ENCODE measurements at places on chromosomes 13 and 19. TPM values are rescaled to one million over a fixed set of nuclear protein-coding genes. Genes with fewer than 3 reads are reported as not detected.

The ERICH6B gene
- total RNA-seq = not detected

The CFD gene
- 61.8 TPM for total RNA-seq

The NPHS1 gene
- total RNA-seq = not detected

The RGL3 gene
- 1.4 TPM for total RNA-seq

The PSG3 gene
- total RNA-seq = not detected

The ATP7B gene
- total RNA-seq = 2.3 TPM

The ZNF829 gene
- total RNA-seq = 2.4 TPM

The RHPN2 gene
- 2.2 TPM for total RNA-seq

The ZNF667 gene
- 3.6 TPM for total RNA-seq

The ZNF708 gene
- total RNA-seq = 3.8 TPM

The UNC13A gene
- total RNA-seq = 0.28 TPM

The TIMM50 gene
- total RNA-seq = 78.6 TPM

The CYP4F2 gene
- not detected for total RNA-seq

The SERPINE3 gene
- not detected for total RNA-seq

The FPR1 gene
- 0.14 TPM for total RNA-seq

The CYP2A6 gene
- not detected for total RNA-seq

The PPP5C gene
- 51.3 TPM for total RNA-seq

The CHMP2A gene
- total RNA-seq = 219 TPM

The LGALS14 gene
- total RNA-seq = not detected

The ZNF772 gene
- total RNA-seq = 12.1 TPM

The B3GNT3 gene
- not detected for total RNA-seq

The NTN5 gene
- total RNA-seq = not detected

The GRWD1 gene
- total RNA-seq = 11.0 TPM

The IGFL3 gene
- total RNA-seq = not detected

The BCL3 gene
- 6.3 TPM for total RNA-seq

The MUC16 gene
- total RNA-seq = not detected

The GPC5 gene
- 1.0 TPM for total RNA-seq

The ZNF726 gene
- total RNA-seq = 0.85 TPM

The OR7C1 gene
- not detected for total RNA-seq

The KISS1R gene
- under 0.01 TPM for total RNA-seq

The IGLON5 gene
- not detected for total RNA-seq

The ACP7 gene
- total RNA-seq = 0.09 TPM

The PPP2R1A gene
- 83.5 TPM for total RNA-seq

The FGF9 gene
- 9.7 TPM for total RNA-seq

The ADGRE3 gene
- total RNA-seq = not detected

The DIAPH3 gene
- total RNA-seq = 1.8 TPM

The PEAK3 gene
- total RNA-seq = not detected

The PHF11 gene
- 14.9 TPM for total RNA-seq

The ZNF865 gene
- 0.43 TPM for total RNA-seq

The CEACAM4 gene
- total RNA-seq = not detected

The LYPD3 gene
- total RNA-seq = 0.09 TPM

Measured in smooth muscle cell of bladder (primary cell).